ENCODE measurements at places on chromosomes 4 and X. TPM values are rescaled to one million over a fixed set of nuclear protein-coding genes. Genes with fewer than 3 reads are reported as not detected.

- DNase-seq: no peak
These were observed 29.7 kb downstream of the EREG start for GRCh38 chr4:74394476-74395136.

DNA sequence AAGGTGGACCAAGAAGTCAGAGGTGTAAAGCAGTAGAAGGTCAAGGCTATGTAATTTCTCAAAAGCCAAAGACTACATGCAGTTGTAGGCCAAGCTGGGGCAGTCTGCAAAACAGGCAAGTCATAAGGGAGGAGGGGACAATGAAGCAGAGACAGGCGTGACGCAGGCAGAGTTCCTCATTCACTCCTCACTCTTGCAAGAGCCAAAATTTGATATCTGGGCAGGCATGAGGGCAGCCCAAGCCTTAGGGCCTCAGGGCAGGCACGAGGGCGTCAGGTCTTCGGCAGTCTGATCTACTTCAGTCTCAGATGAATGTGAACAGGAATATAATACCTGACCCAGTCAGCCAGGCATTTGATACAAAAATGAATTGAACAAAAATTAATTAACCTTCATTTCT, 86.4 kb upstream of the AGA start:
- DNase-seq: no peak

GRCh38 chr4:70842761-70843435, 3.2 kb upstream of the GRSF1 start:
- DNase-seq: no peak

Gene RBMXL3
- not detected for total RNA-seq

DNA sequence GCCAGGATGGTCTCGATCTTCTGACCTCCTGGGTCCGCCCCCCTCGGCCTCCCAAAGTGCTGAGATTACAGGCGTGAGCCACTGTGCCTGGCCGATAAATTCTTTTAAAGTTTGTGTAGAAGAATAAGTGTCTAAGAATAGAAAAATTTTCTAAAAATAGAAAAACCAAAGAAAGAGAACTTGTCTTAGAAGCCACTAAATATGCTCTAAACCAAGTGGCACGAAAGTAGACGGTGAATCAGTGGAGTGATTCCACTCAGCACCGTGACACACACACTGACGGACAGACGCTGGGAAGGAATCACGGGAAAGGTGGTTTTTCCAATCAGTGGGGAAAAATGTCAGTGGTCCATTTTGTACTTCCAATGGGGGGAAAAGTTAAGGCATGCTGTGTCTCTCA, 72.7 kb upstream of the PSAPL1 start:
- no peak for DNase-seq

- DNase-seq: no peak
These were observed 985.6 kb upstream of the PCDH7 start for GRCh38 chr4:29734343-29735213.

- no peak for DNase-seq
These were observed 87.1 kb downstream of the DHX15 start for GRCh38 chr4:24497221-24497620.

DNA sequence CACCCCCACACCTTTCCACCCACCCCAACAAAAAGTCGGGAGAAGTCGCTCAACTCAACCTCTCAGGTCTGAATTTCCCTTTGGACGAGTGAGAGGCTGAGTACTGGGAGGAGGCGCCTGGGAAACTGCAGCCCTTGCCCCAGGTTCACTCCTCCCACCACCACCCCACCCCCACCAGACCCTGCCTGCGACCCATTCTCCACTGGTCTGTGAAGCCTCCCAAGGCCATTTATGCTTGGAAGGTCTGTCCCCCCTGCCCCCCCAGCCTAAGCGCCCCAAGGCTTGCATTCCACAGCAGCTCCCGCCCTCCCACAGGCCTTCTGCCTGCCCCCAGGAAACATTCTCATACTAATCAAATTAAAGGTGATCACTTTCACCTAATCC, 27.2 kb downstream of the ELF4 start:
- DNase-seq: no peak

Gene BEX3
- total RNA-seq: 305 TPM

Gene HSFX1
- total RNA-seq: 0.50 TPM

Gene BCAP31
- 138 TPM for total RNA-seq

- no peak for DNase-seq
These were observed 28.8 kb upstream of the EGFL6 start for GRCh38 chrX:13540602-13541001.

Gene SATL1
- 0.31 TPM for total RNA-seq

DNA sequence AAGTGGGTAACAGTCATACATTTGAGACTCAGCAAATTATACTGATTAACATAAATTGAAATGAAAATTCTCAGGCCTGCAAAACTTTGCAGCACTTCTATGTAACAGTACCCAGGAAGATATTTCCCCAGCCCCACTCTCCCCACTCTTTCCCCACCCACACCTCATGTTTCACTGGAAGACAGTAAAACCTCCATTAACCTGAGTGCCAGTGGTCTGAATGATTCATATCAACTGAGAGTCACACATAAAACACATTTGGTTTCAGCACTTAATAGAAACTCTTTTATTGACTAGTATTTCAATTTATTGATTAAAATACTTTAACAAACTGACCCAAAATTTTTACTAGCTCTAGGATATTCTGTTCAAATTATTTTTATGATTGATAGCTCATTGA, 6.9 kb downstream of the CXCL6 start:
- DNase-seq: no peak

DNA sequence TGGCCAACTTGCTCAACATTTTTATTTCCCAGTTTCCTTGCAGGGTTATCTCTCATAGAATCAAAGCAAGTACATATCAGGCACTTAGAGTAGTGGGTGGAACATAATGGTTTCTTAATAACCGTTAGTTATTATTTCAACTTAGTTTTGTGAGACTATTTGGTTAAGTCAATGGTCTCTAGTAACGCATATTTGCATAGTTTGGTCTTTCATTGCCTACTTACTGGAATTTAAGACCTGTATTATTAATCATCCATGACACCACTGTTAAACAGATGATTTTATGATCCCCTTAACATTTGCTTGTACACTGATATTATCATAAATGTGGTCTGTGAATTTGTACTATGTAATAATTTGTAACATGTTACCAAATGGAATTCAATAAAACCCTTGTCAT, 70.9 kb upstream of the SMIM31 start:
- no peak for DNase-seq

Gene MID2
- 1.3 TPM for total RNA-seq

GRCh38 chrX:109360301-109360700, 121.6 kb downstream of the GUCY2F start:
- DNase-seq: no peak

Gene NPY2R
- 0.09 TPM for total RNA-seq

- DNase-seq: no peak
These were observed 27.5 kb upstream of the PLCXD1 start for GRCh38 chrX:253451-254297.

GRCh38 chr4:183183906-183184535, 85.0 kb downstream of the WWC2 start:
- DNase-seq: no peak

Gene SLC10A6
- not detected for total RNA-seq

Gene TMEM156
- total RNA-seq: not detected

Gene TLL1
- not detected for total RNA-seq

GRCh38 chr4:129578336-129578735, 482.4 kb downstream of the C4orf33 start:
- DNase-seq: no peak

Gene RASSF6
- total RNA-seq: 0.22 TPM

- no peak for DNase-seq
These were observed 274.9 kb upstream of the TEX13A start for GRCh38 chrX:105495376-105495775.

GRCh38 chr4:134078230-134078914, 123.2 kb downstream of the PABPC4L start:
- DNase-seq: no peak

GRCh38 chrX:68794461-68794860, 34.4 kb upstream of the EFNB1 start:
- DNase-seq: no peak

Gene MMRN1
- total RNA-seq: not detected

Measured in H9 (cell line).